AG10803 (cell line): ENCODE measurements at places on chromosomes 4 and X.

DNA sequence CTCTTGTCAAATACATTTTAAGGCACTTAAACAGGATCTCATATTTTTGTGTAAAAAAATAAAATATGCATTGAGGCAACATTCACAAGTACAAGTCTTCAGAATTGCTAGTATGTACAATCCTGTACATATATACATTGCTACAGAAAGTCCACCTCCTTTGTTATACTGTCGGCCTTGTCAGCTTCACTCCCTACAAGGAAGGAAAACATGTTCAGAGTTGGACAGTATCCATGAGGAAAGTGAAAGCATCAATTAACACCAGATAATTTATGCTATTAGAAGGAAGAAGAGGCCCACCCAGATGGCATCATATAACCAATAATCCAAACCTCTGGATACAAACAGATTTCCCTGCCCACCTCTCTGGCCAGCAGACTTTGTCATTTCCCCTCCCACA lies 42.0 kb downstream of the REELD1 start:
- no peak for DNase-seq

GRCh38 chr4:96352051-96352517 lies 512.2 kb downstream of the PDHA2 start:
- no peak for DNase-seq

- DNase-seq, result peak; percentile 10
Measured at GRCh38 chr4:119315036-119315435, 6.9 kb downstream of the FABP2 start.

DNA sequence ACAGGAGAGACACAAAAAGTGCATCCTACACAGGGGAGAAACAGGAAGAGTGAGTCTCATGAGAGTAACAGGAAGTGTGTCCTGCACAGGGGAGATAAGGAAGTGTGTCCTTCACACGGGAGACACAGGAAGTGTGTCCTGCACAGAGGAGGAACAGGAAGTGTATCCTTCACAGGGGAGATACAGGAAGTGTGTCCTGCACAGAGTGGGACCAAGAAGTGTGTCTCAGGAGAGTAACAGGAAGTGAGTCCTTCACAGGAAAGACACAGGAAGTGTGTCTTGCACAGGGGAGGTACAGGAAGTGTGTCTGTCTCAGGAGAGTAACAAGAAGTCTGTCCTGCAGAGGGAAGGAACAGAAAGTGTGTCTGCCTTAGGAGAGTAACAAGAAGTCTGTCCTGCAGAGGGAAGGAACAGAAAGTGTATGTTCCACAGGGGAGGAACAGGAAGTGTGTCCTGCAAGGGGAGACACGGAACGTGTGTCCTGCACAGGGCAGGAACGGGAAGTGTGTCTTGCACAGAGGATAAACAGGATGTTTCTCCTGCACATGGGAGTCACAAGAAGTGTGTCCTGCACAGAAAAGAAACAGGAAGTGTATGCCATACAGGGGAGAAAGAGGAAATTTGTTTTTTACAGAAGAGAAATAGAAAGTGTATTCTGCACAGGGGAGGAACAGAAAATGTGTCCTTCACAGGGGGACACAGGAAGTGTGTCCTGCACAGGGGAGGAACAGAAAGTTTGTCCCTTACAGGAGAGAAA lies 102.0 kb downstream of the ARSF start:
- DNase-seq, result no peak

- DNase-seq, result peak; percentile 42
Measured at GRCh38 chr4:742742-743311, 37.2 kb downstream of the PCGF3 start.

- DNase-seq, result no peak
Measured at GRCh38 chr4:114698231-114698630, 99.6 kb downstream of the UGT8 start.

- DNase-seq, result no peak
Measured at GRCh38 chrX:21855937-21856415, at the start of gene YY2. TSS of gene YY2 (plus strand) at chrX:21855987. CDS start at chrX:21856485, 498 bp downstream.

GRCh38 chr4:172393220-172393619 lies 580.0 kb downstream of the GALNTL6 start:
- no peak for DNase-seq

DNA sequence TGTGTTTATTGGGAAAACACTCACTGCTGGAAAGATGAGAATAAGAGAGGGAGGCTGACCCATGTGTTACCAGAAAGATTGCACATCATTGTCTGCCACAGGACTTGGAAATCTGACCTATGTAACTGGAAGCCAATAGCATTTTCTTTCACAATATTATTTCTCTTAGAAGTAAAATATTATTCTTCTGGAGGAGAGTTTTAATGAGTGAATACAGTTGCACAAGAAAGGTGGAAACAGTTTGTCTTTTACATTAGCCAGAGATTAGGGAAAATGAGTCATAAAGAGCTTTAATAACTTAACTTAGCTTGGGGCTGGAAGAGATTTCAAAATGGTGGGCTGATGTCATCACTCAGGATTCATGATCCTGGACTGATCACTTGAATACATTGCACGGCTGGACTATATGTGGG lies 31.5 kb upstream of the LNX1 start:
- DNase-seq, result peak; percentile 79

GRCh38 chr4:146054676-146055075 lies 116.1 kb upstream of the ZNF827 start:
- no peak for DNase-seq

- peak; percentile 12 for DNase-seq
Measured at GRCh38 chrX:20221902-20222301, 44.8 kb downstream of the RPS6KA3 start.

- DNase-seq, result no peak
Measured at GRCh38 chr4:77910676-77911075, 48.0 kb downstream of the MRPL1 start.

GRCh38 chr4:9867751-9868425 lies 86.5 kb downstream of the DRD5 start:
- DNase-seq, result no peak

DNA sequence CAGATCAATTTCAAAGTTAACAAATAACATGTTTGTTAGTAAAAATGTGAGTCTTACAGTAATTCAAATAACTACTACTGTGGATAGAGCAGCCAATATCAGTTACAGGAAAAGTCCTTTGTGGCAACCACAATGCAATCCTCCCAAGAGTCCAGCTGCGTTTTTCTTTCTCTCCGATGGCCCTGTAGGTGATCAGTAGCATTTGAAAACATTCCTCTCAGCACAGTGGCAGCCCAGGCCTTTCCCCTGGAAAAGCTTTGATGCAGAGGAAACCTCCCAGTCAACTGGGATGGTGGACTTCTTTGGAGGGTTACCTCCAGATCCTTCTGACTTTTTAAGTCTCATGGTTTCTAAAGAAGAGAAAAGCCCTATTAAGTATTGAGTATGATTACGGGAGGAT lies 18.0 kb upstream of the PDZD4 start:
- no peak for DNase-seq

DNA sequence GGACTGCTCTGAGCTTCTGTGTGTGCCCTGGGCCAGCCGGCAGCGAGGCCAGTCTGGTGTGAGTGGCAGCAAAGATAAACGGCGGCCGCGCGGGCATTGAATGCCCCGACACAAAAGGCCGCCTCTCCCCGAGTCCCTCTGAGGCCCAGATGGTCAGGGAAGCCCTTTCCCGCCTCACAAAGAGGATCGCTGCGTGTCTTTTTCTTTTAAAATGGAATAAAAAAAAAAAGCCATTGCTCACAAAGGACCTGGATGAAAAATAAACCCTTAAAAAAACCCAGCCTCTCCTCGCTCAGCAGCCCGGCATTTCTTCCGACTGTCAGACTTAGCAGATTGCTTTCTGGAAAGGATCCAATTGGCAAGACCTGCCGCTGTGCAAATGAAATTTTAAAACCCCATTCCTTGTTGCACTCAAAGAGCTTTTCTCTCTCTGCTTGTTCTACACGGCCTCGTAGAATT lies 578.7 kb downstream of the BCOR start:
- peak; percentile 41 for DNase-seq

GRCh38 chrX:13669246-13669737 lies 16.4 kb downstream of the TCEANC start:
- peak; percentile 95 for DNase-seq

- DNase-seq, result peak; percentile 25
Measured at GRCh38 chr4:118816538-118817177, 19.3 kb downstream of the SEC24D start.
